ENCODE measurements at places on chromosomes 1 and 21.

- DNase-seq = no peak
Measured at GRCh38 chr1:53987880-53988279, 30.1 kb downstream of the LDLRAD1 start.

DNA sequence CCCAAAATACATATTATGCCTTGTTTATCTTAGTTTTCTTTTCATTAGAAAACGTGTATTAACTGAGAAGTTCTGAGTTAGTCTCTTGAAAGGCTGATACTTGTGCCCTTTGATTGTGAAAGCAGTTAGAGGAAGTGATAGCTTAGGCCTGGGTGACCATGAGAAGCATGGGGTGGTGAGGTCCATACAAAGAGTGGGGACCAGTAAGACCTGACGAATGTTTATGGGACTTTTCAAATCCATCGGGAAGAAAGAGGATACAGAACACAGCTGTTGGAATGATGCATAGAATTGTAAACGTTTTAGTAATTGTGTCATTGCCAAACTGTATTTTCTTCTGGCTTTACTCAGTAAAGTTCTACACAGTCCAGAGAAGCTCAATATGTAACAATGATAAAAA lies 259.8 kb downstream of the LMO4 start:
- no peak for DNase-seq

- DNase-seq = no peak
Measured at GRCh38 chr1:173409613-173410012, 67.5 kb upstream of the PRDX6 start.

DNA sequence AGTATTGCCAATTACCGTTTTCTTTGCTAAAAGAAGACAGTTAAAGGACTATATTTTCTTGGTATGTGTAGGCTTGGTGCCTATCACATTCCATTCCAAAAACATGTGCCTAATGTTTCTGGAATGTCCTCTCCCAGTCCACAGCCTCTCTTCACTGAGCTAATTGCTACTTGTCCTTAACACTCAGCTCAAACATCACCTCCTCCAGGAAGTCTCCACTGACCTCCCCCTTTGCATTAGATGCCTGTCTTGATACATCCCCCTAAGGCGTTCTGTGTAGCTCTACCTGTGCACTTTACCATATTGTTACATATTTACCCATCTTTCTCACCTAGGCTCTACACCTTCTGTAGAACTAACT lies 195.6 kb upstream of the CAMK1G start:
- no peak for DNase-seq

DNA sequence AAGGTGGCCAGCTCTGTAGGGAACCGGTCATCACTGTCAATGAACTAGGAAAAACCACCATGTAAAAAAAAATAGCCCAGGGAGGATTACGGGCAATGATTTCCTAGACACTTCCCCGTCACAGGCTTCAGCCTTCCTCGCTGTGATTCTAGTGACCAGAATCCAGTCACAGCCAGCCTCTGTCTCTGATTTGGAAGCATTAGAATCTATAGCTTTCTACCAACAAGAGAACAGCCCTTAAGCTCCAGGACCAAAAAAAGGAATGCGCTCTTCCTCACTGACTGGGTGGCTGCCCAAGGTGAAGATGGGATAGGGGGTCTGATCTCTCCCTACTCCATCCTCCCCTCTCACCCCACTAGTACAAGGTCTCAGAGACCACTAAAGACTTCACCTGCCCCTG lies 67.2 kb downstream of the TEX35 start:
- DNase-seq = no peak

GRCh38 chr21:37805266-37805665 lies 111.0 kb downstream of the KCNJ6 start:
- DNase-seq = no peak

DNA sequence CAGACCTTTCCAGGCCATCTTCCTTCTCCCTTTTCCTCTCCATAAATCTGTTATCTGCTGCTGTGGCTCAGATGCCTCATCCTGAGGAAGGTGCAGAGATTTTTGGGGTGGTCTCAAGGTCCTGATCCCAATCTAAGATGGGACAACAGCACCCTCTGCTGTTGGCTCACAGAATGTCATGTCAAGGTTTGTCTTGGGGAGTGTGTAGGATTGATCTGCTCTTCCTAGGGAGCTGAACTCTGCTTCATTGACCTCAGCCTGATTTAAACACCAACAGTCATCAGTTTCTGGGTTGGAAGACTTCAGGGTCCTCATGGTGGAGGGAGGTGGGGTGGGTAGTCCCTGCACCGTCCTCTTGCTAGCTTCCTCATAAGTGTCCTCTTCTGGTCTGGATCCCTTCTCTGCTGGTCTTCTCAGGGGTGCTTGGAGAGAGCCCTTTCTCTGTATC lies 62.8 kb upstream of the LAX1 start:
- peak; percentile 32 for DNase-seq

GRCh38 chr1:119731060-119731459 lies 19.3 kb downstream of the PHGDH start:
- DNase-seq = no peak

DNA sequence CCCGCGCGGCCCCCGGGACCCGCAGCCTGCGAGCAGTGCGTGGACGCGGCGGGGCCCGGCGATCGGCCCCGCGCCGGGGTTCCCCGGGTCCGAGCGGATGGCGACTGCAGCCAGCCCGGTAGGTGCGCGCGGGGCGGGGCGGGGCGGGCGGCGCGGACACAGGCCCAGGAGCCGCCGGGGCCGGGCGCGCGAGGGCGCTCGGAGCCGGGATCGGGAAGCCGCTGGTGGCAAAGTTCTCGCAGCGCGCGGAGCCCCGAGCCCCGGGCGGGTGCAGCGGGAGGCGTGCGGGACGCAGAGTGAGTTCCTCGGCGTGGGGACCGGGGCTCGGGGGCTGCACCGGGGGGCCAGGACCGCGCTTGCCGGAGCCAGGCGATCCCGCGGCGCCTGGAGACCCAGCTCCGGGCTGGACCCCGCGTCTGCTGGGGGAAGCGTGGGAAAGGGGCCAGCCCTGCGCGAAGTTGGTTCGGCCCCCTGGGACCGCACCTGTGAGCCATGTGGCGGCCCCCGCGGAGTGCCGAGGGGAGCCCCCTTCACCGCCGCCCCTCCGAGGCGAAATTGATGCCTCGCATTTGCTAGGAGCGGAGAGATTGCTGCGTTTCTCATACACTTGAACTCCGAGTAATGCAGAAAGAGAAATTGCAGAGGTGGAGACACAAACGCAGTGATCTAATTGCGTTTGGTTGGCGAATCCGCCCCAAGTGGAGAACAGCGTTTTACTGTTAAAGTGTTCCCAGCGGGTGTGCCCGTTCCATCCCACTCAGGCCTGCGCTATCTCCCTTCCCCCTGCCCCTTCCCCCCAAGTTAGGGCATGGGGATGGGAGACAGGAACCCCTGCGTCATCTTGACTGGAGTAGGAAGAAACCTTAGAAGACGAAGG lies 228.9 kb upstream of the TMEM51 start:
- DNase-seq = no peak

- no peak for DNase-seq
Measured at GRCh38 chr1:74729741-74730478, 2.9 kb downstream of the CRYZ start.

DNA sequence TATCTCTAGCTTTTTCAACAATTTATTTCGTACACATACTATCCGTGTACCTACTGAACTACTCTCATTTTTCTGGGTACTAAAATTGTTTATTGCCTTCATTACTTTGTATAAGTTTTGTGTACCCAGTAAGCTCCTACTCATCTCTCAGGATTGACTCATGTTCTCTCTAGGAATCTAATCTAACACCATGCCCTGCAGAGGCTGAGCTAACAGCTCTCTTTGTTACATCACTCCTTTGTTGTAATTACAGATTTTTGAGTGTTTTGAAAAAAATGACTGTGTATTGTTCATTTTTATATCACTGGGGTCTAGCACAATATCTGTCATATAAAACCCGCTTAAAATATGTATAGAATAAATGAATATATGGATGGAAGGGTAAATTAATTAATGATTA lies 167.1 kb downstream of the ATP6V1G3 start:
- DNase-seq = no peak

GRCh38 chr1:6129313-6129712 lies 50.8 kb downstream of the CHD5 start:
- DNase-seq = no peak

GRCh38 chr1:17119773-17120480 lies 676 bp upstream of the PADI2 start:
- no peak for DNase-seq

DNA sequence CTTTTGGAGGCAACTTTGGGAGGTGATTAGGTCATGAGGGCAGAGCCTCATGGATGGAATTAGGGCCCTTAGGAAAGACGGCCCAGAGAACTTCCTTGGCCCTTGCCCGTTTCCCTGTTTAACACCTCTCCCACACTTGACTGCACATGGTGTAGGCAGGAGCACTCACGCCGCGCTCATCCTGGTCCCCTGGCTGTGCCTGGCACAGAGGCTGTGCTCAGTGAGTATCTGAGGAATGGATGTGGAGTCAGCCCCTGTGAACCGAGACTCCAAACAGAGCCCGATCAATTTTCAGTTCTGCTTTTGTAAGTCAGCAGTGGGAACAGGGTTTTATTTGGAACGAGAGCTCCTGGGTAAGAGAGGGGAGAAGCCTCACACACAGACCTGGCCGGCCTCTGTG lies 29.8 kb upstream of the ETV3 start:
- DNase-seq = no peak

DNA sequence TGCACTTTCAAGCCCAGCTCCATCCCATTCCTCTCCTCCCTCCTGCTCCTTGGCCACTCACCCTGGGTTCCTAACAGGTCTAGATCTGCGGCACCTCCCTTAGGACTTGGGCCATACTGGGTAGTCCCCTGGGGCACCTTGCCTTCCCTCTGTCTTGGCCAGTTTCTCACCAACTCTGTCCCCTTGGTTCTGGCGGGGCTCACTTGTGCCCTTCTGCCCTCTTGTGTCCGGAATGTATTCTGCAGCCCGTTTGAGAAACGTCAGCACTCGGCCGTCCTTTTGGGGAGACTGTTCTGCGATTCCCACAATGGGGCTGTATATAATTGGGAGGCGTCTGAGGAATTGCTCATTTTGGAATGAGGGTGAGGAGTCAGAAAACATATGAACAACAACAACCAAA lies 162.4 kb downstream of the ZSCAN20 start:
- no peak for DNase-seq

DNA sequence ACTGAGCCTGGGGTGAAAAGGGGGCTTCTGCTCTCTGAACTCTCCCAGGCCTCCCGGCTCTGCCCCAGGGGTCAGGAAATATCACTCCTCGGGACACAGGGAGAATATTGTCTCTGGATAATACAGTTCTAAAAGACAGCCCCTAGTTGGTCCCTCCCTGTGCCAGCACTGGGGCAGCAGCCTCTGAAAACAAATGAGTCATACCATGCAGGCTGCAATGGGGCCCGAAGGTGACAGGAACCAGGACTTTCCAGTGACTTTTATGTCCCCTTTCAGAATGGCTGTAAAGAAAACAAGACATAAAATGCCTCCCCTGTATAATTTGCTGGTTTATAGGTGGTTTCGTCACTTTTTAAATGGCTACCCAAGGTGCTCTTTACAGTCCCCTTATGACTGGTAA lies 360.0 kb downstream of the NPHP4 start:
- DNase-seq = no peak

DNA sequence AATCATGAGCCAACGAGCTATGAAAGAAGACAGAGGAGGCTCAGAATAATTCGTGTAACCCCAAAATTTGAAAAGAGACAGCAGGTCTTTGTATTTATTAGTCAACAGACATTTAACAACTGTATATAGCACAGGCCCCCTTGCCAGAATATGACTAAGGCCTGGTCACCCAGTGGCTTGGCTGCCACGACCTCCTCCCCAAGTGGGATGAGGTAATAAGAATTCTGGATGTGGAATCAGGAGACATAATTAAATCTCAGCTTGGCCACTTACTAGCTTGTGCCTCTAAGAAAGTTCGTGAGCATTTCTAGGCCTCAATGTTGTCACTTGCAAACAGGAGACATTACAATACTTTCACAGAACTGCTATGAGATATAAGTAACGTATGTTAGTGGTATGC lies 134.2 kb upstream of the TNFSF4 start:
- DNase-seq = no peak

DNA sequence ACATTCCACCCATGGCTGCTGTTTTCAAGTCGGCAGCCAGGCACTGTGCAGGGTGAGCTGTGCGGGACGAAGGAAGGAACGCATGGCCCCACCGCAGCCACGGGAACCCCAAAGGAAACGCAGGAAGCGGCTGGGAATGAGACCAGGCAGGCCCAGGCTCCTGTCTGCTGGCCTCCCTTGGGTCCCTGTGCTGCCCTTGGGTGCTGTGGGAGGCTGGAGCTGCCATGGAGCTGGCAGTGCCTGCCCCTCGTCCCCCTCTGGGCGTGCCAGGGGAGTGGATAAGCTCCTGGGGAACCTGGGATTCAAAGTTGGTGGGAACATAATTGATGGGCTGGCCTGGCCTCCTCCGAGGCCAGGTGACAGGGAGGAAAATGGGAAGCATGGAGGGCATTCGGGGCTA lies 5.3 kb upstream of the KRTAP10-4 start:
- no peak for DNase-seq

DNA sequence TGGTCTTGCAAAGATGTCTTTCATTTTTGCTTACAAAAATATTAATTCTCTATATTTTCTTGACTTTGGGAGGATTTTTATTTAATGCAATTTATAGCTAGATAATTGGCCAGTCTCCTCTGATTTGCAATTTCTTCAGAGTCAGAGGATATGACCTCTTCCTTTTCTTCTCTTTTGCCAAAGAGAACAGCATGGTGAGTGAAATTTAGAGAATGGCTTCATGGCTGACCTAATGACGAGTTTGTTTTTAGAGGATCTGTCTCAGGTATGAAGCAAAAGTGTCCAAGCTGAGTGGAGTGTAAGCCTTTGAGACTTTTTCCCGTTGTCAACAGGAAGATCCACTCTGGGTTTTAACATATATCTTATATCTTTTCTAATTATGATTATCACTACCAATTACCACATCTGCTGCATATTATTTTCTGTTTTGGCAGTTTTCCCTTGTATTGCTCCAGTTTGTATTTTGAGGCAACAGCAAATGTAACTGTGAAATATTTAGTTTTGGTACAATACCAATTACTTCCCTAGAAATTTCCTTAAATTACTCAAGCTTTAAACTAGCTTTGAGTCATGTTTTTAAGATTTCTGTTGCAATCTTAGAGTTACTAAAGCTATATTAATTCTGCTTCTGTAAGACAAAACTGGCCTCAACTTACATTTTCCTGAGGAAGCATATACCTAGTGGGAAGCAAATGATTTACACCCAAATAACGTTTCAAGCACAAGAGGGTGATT lies 332.8 kb upstream of the ZRANB2 start:
- DNase-seq = no peak

- no peak for DNase-seq
Measured at GRCh38 chr1:235802573-235803346, 63.9 kb downstream of the LYST start.

DNA sequence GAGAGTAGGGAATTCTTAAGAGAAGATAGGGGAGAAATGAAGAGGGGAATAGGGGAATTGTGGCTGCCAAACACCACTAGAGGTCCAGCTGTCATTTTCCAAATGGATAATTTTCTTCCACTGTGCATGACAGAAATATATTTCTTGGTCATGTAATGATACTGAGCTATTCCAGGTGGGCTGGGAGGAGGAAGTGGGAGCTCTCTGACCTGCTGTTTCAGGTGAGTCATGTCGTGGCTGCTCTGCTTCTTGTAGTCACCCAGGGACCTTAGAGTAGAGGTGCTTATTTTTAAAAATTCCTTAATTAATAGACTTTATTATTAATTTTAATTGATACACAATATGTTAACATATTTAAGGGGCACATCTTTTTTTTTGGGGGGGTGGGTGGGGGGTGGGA lies 11.9 kb downstream of the PDE4B start:
- no peak for DNase-seq

All from stimulated activated CD8-positive, alpha-beta memory T cell treated with anti-CD3 and anti-CD28 coated beads, Interleukin-12 subunit alpha, Interleukin-12 subunit beta, amount 100 ng/mL, for 4 hours (primary cell).